SK-N-SH (cell line): ENCODE measurements at places on chromosomes 3 and 15. TPM values are rescaled to one million over a fixed set of nuclear protein-coding genes. Genes with fewer than 3 reads are reported as not detected.

GRCh38 chr3:169764312-169764881, 463 bp downstream of the TERC start:
- no peaks in the 10 kb centered on the region for H3K4me1 ChIP-seq
- H3K27ac ChIP-seq: peak overlapping the region; percentile 58
- H3K4me3 ChIP-seq: peak overlapping the region; percentile 68
- DNase-seq: no peak
- H3K36me3 ChIP-seq: no peaks in the 10 kb centered on the region
- H3K27me3 ChIP-seq: no peaks in the 10 kb centered on the region

Gene LRTM1
- polyA plus RNA-seq: 0.03 TPM in 1 of 2 replicates, not detected in the other

GRCh38 chr3:178749471-178749870, 213.2 kb downstream of the KCNMB2 start:
- no peak overlapping the region for H3K27ac ChIP-seq
- H3K27me3 ChIP-seq: no peaks in the 10 kb centered on the region
- no peak for DNase-seq

DNA sequence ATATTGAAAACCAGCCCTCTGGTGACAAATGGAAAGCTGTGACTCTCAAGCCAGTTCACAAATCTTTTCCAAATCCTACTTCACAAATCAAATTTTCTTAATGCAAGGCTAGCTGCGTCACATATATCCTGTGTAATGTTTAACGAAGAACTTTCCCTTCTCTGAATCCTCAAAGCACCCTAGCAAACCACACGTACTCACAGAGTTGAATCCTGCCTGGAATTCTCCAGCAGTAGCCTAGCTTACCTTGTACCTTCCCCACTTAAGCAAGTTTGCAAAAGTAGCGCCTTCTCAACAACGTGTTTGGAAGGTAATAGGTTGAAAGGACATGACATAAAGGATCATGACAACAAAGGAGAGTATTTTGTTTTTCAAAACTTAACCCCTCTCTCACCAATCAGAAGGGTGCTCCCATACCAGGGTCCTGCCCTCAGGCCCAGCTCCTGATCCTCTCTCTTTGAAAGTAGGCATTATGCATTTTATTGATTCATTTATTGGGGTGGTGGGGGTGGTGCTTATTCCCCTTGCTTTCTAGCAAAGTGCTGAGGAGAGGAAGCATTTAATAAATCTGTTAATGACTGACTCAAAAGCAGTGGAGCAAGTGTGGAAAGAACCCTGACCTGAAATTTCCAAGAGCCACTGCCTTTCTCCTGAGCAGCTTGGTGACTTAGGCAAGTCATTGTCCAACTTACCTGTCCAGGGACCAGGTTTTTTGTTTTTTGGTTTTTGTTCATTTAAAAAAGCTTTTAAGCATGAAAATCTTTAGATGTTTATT, 531.6 kb downstream of the MECOM start:
- DNase-seq: no peak
- no peak overlapping the region for H3K4me3 ChIP-seq
- peaks cover 8% of the 10 kb centered on the region; the same call in 1 of the 2 replicates for H3K27me3 ChIP-seq
- H3K36me3 ChIP-seq: no peaks in the 10 kb centered on the region

- H3K27ac ChIP-seq: no peak overlapping the region
- no peaks in the 10 kb centered on the region for H3K36me3 ChIP-seq
- H3K27me3 ChIP-seq: no peaks in the 10 kb centered on the region
- no peaks in the 10 kb centered on the region for H3K4me1 ChIP-seq
- DNase-seq: no peak
- H3K4me3 ChIP-seq: no peak overlapping the region
Measured at GRCh38 chr15:86834115-86834863, 754.6 kb downstream of the AGBL1 start.

DNA sequence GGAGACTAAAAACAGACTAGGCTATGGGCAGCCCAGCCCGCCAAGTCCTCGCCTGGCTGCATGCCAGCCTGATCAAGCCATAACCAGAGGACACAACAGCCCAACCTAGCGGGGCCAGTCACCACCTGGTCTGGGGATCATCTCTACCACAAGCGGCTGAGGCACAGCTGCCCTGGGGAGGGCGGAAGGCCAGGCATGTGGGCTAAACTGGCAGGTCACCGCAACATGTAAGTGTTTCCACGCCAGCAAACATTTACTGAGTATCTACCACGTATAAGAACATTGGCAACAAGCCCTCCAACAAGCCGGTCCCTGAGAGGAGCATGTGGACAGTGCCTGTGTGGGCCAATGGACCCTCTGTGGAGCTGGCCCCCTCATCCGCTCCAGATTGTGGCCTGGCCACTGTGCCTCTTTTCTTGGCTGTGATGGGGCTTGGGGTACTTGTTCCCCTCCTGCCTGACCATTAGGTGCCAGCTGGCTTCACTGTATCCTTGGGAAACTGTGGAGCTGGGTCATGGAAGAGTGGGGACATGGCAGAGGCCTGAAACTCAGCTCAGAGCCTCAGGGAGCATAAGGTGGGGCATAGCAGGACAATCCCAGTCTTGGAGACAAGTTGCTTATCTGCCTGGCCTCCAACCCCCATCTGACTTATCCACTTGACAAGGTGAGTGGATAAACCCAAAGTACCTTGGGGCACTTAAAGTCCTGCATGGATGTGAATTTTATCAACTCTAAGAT, 9.0 kb downstream of the UBXN7 start:
- no peak overlapping the region for H3K27ac ChIP-seq
- no peaks in the 10 kb centered on the region for H3K4me1 ChIP-seq
- H3K27me3 ChIP-seq: no peaks in the 10 kb centered on the region
- peak; percentile 73 for DNase-seq

Gene ATP13A5
- polyA plus RNA-seq: not detected in 2 replicates

GRCh38 chr3:8868996-8869395, 94.3 kb downstream of the RAD18 start:
- peak overlapping the region; percentile 18; the same call in 1 of the 2 replicates for H3K4me3 ChIP-seq
- H3K4me1 ChIP-seq: peaks cover 17% of the 10 kb centered on the region
- H3K27ac ChIP-seq: peak overlapping the region; percentile 23; the same call in 1 of the 2 replicates
- H3K27me3 ChIP-seq: no peaks in the 10 kb centered on the region
- no peaks in the 10 kb centered on the region for H3K36me3 ChIP-seq
- DNase-seq: no peak

GRCh38 chr3:143306407-143306806, 186.8 kb downstream of the CHST2 start:
- no peak for DNase-seq
- H3K4me3 ChIP-seq: no peak overlapping the region
- no peaks in the 10 kb centered on the region for H3K27me3 ChIP-seq
- H3K36me3 ChIP-seq: no peaks in the 10 kb centered on the region
- H3K4me1 ChIP-seq: no peaks in the 10 kb centered on the region

Gene SH2D7
- polyA plus RNA-seq: not detected in 2 replicates
